ENCODE measurements at places on chromosomes 5 and 9.

DNA sequence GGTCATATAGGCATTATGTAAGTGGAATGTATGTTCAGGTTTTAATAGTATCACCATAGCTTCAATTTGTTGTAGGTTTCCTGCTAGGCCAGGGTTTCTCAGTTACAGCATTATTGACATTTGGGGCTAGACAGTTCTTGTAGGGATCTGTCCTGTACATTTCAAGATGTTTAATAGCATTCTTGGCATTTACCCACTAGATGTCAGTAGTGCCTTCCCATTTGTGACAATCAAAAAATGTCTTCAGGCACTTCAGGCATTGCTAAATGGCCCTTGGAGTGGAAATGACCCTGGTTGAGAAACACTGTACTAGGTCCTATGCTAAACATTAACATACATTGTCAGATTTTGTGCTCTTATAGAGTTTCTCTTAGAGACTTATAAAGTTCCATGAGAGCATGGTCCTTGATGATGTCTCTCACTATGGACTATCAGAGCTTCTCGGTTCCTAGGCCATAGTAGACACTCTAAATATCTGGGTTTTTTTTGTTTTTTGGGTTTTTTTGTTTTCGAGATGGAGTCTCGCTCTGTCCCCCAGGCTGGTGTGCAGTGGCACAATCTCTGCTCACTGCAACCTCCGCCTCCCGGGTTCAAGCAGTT, 1.4 kb downstream of the KIF20A start:
- peak; percentile 12 for DNase-seq

DNA sequence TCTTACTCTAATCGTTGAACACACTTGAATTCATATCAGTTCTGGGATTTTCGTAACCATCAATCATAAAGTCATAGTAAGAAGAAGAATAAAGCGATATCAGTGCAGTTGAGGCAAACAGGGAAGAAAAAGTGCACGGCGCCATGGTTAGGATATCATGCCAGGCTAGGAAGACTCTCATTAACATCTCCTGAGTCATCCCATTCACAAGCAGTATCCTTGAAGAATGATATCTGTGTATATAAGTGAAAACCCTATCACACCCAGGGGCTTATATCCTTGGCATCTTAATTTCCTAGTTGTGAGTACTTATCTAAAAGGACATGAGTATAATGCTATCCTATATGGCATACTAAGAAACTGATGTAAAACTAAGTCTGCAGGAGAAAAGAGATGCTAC, 38.6 kb downstream of the NFIB start:
- DNase-seq: no peak

DNA sequence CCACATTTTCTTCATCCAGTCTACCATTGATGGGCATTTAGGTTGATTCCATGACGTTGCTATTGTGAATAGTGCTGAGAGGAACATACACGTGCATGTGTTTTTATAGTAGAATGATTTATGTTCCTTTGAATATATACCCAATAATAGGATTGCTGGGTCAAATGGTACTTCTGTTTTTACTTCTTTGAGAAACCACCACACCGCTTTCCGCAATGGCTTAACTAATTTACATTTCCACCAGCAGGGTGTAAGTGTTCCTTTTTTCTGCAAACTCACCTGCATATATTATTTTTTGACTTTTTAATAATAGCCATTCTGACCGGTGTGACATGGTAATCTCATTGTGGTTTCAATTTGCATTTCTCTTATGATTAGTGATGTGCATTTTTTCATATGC, 82.2 kb upstream of the RFX3 start:
- DNase-seq: no peak

DNA sequence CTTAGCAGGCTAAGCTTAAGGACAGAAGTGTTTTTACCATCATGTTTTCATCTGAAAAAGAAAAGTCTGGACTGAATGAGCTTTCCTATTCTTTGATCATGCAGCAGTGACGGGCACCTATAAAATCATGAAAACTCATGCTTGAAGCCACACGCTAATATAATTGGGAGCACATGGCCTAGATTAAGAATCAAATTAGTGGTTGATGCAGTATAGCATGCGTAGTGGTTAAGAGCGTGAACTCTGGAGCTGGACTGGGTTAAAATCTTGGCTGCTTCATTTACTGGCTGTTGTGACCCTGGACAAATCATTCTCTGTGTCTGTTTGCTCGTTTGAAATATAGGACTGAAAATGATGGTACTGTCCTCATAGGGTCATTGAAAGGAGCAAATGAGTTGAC, 49.9 kb upstream of the IL13 start:
- DNase-seq: no peak

- DNase-seq: no peak
These were observed 324.8 kb downstream of the TMEM38B start for GRCh38 chr9:106019039-106019680.

DNA sequence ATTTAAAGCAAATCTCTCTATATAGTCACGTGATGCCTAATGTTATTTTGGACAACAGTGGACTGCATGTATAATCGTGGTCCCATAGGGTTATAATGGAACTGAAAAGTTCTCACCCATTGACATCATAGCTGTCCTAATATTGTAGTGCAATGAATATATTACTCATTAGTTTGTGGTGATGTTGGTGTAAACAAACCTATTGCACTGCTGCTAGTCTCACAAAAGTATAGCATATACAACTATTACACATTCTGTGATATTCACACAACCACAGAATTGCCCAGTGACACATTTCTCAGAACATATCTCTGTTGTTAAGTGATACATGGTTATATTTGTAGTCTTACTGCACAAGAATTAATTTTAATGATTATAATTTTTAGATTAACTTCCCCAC, 37.7 kb downstream of the IPO11 start:
- DNase-seq: no peak

GRCh38 chr9:104094534-104095015, 466 bp downstream of the SMC2 start:
- DNase-seq: no peak

DNA sequence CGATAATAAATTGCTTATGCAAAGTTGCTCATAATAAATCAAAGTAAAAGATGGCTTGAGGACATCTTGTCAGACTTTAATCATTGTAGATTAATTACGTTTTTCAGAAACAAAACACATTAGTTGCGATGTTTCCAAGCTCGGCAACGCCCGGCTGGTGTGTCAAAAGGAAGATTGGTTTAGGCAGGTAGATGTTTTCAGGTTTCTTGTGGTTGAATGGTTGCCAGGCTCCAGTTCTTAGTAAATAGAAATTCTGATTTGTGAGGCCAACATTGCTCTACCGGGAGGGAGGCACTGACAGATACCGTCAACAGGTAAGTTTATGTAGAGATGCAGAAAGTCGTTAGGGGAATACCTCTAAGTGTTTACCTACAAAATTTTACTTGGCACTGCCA, 280.3 kb downstream of the NPR3 start:
- DNase-seq: no peak

GRCh38 chr5:93406971-93407401, 174.0 kb downstream of the NR2F1-AS1 start:
- no peak for DNase-seq

- no peak for DNase-seq
These were observed 46.6 kb upstream of the IRX4 start for GRCh38 chr5:1929108-1929991.

DNA sequence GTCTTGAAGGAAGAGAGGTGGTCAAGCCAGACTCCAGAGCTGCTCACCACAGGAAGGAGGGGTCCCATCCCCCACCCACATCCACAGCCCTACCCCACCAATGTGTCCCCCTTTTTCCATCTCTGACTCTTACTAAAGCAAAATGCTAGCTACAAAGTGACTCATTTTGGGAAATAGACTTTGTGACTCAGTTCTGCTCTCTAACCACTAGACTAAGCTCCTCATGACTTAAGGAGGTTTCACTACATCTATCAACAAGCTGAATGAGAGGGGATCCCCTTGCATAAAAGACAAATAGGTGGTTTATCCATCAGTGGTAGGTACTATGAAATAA, 35.1 kb upstream of the ADRB2 start:
- DNase-seq: no peak

DNA sequence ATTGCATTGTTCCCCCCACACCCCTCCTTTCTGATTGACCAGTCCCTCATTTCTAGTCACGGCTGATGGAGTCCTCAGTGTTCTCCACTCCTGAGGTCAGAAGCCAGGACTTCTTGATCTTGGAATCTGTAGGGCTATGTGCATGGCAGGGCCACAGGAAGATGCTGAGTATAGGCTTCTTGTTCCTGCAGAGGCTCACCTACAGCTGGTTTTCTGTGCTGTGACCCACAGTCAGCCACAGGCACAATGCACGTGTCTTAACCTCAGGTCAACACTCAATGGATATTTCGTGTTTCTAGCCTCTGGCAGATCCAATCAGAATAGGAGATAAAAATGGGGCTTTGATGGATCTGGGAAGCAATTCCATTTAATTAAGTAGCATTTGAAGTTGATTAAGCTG, 14.3 kb upstream of the CXCL14 start:
- no peak for DNase-seq

DNA sequence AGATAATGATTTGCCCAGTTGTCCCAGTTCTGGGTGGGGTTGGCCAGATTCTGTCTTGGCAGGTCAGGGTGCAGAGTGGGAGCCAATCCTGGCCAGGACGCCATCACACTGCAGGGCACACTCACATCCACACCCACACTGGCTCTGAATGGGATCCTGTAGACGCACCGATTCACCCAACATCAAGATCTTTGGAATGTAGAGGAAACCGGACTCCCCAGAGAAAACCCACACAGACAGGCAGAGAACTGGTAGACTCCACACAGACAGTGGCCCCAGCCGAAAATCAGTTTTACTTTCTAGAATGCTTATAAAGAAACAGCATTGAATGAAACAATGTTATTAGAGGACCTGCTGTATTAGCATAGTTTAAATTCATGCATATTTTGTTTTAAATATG, 343.1 kb upstream of the DAB2 start:
- no peak for DNase-seq

GRCh38 chr5:111636736-111637135, 120.3 kb downstream of the NREP start:
- DNase-seq: no peak

DNA sequence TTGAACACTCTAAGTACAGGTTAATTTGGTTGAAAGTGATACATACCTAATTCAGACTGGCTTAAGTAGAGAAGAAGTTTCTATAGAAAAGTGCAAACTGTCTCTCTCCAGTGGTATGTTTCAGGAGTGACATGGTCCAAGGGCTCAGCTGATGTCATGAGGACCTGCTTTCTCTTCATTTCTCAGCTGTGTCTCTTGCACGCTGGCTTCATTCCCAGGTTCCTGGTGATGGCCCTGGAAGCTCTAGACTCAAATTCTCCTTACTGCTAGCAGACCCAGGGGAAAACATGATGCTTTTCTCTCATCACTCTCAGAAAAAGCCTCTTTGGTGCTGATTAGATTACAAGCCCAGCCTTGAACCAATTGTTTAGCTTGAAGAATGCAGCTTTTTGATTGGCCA, 211.9 kb upstream of the CLINT1 start:
- DNase-seq: no peak

DNA sequence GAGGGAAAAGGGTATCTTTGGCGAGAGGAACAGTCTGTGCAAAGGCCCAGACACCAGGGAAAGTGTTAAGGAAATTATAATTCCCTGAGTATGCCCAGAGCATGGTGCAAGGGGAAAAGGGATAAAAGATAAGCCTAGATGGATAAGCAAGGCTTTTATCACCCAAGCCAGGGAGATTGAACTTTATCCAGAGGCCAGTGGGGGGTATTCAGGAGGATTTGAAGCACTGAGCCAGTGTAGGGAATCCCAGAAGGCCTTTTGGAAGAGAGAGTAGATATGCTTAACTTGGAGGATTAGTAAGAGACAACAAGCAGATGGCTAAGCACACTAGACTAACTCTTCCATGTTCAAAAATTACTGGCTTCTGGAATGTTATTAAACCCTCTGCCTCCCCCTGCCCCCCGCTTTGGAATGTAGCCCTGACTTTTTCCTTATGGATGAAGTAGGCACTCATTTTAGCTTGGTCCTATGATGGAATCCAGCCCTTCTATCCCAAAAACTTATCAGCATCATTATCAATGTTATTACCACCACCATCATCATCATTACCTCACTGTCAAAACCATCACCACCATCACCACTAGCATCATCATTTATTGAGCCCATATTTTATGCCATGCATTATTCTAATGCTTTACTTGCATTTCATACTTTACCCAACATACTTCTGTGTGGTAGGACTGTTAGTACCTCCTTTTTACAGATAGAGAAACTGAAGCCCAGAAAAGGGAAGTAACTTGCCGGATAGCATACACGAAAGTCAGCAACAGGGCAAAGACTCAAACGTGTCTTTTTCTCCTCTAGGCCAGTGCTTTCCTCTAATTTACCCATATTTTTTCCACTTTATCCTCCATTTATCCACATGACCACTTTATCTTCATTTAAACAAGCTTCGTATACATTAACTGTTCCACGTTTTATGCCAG, 237.0 kb downstream of the PAPPA start:
- no peak for DNase-seq

DNA sequence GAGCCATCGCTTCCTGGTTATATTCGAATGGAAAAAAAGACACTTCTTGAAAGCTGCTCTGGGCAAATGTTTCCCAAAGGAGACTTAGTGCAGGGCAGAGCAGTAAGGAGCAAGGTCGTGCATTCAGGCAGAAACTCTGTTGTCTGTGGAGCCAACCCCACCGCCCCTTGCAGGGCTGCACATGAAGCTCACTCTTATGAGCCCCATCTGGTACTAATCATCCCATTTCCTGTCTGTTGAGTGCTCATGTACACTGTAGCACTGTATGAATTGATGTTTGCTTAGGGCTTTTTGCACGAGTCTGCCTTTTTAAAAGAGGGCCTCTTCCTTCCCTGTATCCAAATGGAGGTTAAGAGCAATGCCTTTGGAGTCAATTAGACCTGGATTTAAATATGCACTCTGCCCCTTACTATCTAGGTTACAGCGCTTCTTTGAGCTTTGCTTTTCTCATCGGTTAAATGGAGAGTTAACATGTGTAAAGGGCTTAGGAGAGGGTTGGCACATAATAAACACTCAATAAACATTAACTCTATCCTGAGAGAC, 25.4 kb downstream of the HMHB1 start:
- no peak for DNase-seq

- no peak for DNase-seq
These were observed 621 bp downstream of the CEP72 start for GRCh38 chr5:612498-613424.

GRCh38 chr5:130992095-130992494, 173.0 kb downstream of the HINT1 start:
- no peak for DNase-seq

DNA sequence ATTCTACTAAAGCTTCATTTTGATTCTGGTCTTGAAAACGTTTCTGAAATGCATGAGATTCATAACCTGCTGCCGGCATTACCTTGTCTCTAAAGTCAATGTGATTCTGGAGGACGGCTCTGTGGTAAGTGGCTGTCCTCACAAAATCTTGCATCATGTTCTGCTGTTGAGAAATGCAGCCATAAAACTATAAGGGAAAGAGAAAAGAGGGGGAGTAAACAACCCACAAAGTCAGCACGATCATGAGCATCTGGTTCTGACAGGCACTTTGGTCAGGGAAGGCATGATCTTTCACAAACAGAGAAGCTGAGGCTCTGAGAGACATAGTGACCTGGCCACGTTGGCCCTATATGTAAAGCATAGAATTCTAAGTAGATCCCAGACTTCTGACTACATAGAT, 168.9 kb upstream of the PUM3 start:
- DNase-seq: no peak
